ENCODE measurements at places on chromosomes 4 and X. TPM values are rescaled to one million over a fixed set of nuclear protein-coding genes. Genes with fewer than 3 reads are reported as not detected.

Gene HPSE
- 2.6 TPM for polyA plus RNA-seq

GRCh38 chrX:11789809-11790208 lies 31.8 kb downstream of the MSL3 start:
- DNase-seq = no peak

Gene STK32B
- polyA plus RNA-seq = 3.0 TPM

- no peak for DNase-seq
Measured at GRCh38 chr4:39067031-39067430, 5.0 kb downstream of the KLHL5 start.

GRCh38 chr4:87388901-87389300 lies 2.1 kb downstream of the HSD17B11 start:
- no peak for DNase-seq

DNA sequence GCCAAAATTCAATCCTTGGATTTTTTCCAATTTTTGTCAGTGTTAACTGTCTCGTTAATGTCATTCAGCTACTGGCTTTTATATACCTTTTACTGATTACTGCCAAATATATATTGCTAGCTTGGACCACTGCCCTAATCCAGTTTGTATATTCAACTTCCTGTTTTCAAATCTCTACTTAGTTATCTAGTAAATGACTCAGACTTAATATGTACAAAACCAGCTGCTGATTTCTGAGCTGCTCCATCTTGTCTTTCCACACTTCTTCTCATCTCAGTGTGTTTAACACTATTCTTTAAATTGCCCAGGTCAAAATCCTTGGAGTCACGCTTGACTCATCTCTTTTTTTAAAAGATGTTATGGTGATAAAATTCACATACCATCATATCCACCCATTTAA lies 1196.7 kb downstream of the RAPGEF2 start:
- DNase-seq = no peak

Gene TDO2
- 22.9 TPM for polyA plus RNA-seq

- DNase-seq = no peak
Measured at GRCh38 chr4:5752376-5753184, 41.6 kb downstream of the EVC start.

GRCh38 chr4:28469886-28470285 lies 1609.2 kb downstream of the STIM2 start:
- DNase-seq = no peak

Gene SHROOM4
- polyA plus RNA-seq = 33.6 TPM

GRCh38 chr4:148445071-148445859 lies 3.1 kb upstream of the NR3C2 start:
- peak; percentile 55 for DNase-seq

GRCh38 chr4:48665555-48666186 lies 114.4 kb downstream of the FRYL start:
- no peak for DNase-seq

Gene USP26
- not detected for polyA plus RNA-seq

GRCh38 chr4:52987392-52988056 lies 125.4 kb downstream of the RASL11B start:
- no peak for DNase-seq

DNA sequence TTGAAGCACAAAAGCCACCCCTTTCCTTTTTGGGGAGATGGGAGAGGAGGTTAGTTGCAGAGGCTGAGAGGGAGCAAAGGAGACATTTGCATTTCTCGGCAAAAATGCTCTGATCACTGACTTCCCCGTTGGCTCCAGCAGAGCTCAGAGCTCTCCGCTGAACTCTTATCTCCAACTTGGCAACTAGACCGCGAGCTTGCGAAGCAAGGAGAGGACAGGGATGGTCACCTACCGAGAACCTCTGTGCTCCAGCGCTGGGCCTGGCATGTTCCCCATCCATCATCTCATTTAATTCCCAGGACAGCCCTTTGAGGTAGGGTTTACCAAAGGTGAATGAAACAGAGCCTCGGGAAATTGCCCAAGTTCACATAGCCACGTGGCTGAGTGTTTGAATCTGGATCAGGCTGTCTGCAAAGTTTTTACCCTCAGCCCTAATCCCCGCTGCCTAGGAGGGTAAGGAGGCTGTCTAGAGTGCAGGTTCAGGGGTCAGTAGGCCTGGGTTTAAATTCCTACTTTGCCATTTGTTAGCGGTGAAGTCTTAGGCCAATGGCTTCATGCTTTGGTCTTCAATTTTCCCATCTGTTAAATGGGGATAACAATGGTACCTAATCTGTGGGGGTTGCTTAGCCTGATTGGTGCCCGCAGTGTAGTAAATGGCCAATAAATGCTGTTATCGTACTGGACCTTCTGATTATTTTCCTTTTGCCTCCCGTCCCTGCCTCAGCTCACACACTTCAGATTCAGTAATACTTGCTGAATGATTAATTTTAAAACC lies 3.8 kb upstream of the CITED1 start:
- no peak for DNase-seq

GRCh38 chr4:182975806-182976205 lies 58.6 kb upstream of the DCTD start:
- no peak for DNase-seq

- peak; percentile 82 for DNase-seq
Measured at GRCh38 chr4:24800325-24800895, 5.0 kb downstream of the SOD3 start.

GRCh38 chr4:53586121-53586816 lies 5.0 kb downstream of the LNX1 start:
- DNase-seq = no peak

Gene EFHC2
- polyA plus RNA-seq = 3.7 TPM

All from right lung (tissue), 10 donors.